ENCODE measurements at places on chromosomes 12 and 14.
A peak's percentile ranks its signal among the peaks of the same experiment; 100 is the strongest.

DNA sequence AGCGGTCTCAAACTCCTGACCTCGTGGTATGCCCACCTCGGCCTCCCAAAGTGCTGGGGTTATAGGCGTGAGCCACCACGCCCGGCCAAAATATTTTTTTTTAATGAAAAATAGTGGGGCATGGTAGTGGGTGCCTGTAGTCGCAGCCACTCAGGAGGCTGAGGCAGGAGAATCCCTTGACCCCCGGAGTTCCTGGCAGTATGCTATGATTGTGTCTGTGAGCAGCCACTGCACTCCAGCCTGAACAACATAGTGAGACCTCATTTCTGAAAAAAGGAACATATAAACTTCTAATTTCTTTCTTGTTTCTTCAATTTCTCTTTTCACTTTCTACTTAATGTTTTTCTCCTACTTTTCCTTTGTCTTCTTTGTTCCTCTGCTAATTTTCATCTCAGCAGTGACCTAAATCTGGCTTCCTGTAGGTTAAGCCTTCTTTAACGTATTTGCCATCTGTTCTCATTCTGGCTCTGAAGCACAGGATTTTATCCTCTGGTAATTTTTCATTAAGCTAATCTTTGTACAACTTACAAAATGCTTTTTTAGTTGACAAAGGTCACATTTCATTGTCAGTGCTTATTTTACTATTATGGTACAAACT, 4.5 kb upstream of the RPGRIP1 start:
- no peak for DNase-seq

GRCh38 chr14:105072381-105072861, 7.2 kb upstream of the GPR132 start:
- DNase-seq: no peak

- DNase-seq: no peak
Observed at GRCh38 chr12:122811777-122812176, 23.5 kb upstream of the HIP1R start.

DNA sequence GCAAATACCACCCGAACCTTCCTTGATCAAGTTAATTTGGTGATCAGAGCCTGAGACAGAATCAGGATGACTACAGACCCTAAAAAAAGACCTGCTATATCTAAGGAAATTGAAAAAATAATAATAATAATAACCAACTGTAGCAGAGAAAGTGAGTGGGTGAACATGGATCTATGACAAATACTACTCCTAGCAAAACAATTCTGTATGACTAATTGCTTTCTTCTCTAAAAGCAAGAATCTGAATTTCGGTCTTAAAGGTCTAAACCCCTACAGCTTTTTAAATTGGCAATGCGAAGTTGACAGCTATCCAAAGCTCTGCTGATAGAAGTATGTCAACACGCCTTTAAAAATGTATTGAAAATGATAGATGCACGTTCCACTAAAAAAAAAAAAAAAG, 102.2 kb downstream of the PRKAB1 start:
- no peak for DNase-seq

- peak; percentile 30 for DNase-seq
Observed at GRCh38 chr12:117646520-117646919, 285.1 kb upstream of the NOS1 start.

GRCh38 chr12:112575559-112576067, 156.9 kb downstream of the PTPN11 start:
- no peak for DNase-seq

DNA sequence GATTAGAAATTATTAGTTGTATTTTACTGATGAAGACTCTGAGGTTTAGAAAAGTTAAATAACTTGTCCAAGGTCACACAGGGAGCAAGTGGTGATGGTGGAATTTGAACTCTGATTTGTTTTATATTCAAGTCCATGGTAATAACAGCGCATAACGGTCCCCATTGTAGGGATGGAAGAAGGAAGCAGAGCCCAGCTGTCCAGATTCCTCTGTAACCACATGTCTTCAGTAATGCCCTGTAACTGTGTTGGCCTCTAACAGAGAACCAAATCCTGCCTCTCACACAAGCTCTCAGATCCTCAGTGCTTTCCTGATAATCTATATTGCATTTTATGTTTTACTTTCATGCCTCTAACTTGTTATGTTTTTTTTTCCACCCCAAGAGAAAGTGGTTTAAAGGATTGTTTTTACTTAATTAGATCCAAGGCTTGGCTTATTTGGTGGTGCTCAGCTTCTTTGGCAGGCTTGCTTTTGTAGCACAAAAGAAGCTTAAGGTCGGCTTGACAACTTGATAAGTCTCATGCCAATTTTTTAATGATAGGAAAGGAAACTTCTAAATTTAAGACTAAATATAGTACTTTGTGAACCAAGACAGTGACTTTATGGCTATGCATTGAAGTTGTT, 105.1 kb upstream of the SEL1L start:
- no peak for DNase-seq

DNA sequence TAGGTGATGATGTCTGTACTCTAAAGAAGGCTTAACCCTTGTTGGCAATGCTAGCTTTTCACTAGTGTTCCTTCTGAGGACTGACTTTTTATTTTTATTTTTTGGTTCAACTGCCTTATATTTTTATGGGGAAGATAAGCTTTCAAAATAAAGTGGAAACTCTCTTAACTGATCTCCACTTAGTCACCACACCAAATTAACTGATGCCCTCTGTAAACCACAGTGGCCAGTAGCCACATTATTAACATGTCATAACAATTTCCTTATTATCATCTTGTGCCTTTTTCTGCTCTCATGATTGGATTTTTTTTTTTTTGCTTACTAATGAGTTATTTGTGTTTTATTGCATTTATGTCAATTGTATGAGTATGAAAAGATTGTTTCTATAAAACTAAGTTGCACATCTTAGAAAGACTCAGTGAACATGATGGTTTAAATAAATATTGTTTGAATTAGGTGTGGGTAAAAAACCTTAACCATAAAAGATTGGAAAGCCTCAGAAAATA, 56.9 kb downstream of the SCFD1 start:
- no peak for DNase-seq

DNA sequence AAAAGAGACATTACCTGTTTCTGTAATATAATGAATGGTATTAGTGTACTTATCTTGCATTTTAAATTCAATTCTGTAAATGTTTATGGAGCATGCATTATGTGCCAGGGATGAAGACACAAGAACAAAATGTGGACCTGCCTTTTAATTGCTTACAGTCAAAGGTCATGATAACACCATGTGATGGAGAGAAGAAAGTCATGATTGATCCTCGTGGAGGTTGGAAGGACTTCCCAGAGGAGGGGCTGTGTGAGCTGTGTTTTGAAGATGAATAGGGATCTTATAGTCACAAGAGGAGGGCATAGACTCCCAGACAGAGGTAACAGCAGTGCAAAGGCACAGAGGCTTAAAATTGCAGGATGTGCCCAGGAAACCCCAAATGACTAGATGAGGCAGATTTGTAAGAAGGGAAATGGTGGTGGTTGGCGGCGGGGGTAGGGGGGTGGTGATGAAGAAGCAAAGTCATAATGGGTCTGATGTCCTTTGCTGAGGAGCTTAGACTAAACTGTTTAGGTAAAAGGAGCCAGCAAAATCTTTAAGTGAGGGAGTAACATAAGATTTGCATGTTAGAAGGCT, 151.5 kb downstream of the PRKCH start:
- DNase-seq: no peak

- DNase-seq: no peak
Observed at GRCh38 chr12:116091579-116091978, 185.9 kb downstream of the MED13L start.

DNA sequence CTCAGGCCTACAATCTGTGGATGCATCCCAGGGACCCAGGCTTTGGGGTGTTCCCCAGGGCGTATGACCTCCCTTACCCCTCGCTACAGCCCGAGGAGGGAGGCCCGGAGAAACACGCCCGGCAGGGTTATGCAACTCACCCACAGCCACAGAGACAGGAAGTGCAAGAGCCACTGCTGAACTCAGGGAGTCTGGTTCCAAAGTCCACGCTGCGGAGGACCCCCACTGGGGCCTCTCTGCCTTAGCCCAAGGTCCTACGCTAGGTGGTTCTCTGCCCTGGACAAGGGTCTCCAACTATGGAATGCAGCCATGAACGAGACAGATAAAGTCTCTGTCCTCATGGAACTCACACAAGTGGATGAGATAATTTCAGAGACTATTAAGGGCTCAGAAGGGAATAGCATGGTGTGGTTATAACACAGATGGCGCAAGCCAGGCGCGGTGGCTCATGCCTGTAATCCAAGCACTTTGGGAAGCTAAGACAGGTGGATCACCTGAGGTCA, 11.3 kb downstream of the SCARB1 start:
- no peak for DNase-seq

GRCh38 chr14:102408724-102409123, 46.0 kb downstream of the TECPR2 start:
- DNase-seq: no peak

DNA sequence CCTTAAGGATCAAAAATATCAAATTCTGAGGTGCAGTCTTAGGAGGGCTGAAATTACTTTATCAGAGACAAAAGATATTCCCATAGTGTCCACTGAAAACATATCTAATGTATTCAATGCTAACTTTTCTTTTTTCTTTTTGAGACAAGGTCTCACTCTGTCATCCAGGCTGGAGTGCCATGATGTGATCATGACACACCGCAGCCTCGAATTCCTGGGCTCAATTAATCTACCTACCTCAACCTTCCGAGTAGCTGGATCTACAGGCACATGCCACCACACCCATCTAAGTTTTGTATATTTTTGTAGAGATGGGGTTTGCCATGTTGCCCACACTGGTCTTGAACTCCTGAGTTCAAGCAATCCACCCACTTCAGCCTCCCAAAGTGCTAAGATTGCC, 68.3 kb downstream of the ZC3H14 start:
- no peak for DNase-seq

GRCh38 chr14:61222388-61222787, 58.8 kb downstream of the TMEM30B start:
- no peak for DNase-seq

GRCh38 chr12:92295523-92295922, 149.9 kb upstream of the BTG1 start:
- no peak for DNase-seq

DNA sequence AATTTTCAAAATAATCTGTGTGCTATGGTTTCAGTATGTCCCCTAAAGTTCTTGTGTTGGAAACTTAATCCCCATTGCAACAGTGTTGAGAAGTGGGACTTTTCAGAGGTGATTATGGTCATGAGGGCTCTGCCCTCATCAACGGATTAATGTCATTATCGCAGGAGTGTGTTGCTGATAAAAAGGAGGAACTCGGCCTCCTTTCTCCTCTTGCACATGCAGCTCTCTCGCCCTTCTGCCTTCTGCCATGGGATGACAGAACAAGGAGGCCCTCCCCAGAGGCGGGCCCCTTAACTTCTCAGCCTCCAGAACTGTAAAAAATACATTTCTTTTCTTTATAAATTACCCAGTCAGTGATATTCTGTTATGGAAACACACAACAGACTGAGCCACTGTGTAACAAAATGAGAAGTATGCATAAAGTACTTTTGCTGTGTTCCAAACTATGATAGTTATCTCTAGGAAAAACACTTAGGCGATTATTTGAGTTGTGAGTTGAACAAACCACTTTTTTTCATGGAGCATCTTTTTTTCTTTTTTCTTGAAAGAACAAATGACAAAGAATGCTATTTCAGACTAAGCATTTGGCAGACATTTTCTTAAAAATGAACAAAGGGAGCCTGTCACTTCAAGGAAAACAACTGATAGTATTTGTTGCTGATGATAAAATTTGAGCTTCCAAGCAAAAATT, 134.8 kb upstream of the FUT8 start:
- no peak for DNase-seq

DNA sequence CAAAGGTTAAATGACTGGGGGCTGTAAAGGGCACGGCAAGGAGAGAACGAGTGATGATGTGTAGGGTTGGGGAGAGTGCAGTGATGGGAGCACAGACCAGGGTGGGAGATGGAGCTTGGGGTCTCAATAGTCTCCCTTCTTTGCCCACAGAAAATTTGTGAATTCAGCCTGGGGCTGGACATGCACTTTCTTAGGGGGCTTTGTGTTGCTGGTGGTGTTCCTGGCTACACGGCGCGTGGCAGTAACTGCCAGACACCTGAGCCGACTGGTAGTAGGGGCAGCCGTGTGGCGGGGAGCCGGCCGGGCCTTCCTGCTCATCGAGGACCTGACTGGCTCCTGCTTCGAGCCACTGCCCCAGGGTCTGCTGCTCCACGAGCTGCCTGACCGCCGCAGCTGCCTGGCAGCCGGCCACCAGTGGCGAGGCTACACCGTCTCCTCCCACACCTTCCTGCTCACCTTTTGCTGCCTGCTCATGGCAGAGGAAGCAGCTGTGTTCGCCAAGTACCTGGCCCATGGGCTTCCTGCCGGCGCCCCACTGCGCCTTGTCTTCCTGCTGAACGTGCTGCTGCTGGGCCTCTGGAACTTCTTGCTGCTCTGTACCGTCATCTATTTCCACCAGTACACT, 1.7 kb downstream of the FITM1 start:
- no peak for DNase-seq

GRCh38 chr12:14769466-14769968, 33.8 kb downstream of the WBP11 start:
- no peak for DNase-seq

DNA sequence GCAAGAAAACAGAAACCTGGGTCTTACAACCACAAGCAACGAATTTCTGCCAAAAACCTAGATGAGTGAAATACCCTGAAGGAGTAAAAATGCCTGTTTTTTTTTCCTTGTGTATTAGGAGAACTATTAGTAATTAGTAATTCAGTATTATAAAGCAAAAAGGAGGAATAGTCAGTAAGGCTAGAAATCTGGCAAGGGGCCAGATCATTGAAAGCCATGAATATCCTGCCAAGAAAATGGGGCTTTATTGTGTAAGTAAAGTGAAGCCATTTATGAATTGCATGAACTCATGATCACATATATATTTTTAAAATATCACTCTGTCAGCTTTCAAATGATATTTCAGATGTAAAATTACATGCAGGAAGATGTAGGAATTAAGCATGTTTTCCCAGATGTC, 57.9 kb downstream of the TXNDC16 start:
- no peak for DNase-seq

GRCh38 chr14:75981426-75982265, at the start of gene TGFB3:
Gene TGFB3 (minus strand): TSS chr14:75981995. CDS start chr14:75980893, 1,102 bp downstream.
- peak; percentile 52 for DNase-seq

- no peak for DNase-seq
Observed at GRCh38 chr14:75577729-75578101, 705 bp upstream of the FLVCR2 start.

GRCh38 chr12:63934936-63935335, 90.4 kb downstream of the SRGAP1 start:
- no peak for DNase-seq

DNA sequence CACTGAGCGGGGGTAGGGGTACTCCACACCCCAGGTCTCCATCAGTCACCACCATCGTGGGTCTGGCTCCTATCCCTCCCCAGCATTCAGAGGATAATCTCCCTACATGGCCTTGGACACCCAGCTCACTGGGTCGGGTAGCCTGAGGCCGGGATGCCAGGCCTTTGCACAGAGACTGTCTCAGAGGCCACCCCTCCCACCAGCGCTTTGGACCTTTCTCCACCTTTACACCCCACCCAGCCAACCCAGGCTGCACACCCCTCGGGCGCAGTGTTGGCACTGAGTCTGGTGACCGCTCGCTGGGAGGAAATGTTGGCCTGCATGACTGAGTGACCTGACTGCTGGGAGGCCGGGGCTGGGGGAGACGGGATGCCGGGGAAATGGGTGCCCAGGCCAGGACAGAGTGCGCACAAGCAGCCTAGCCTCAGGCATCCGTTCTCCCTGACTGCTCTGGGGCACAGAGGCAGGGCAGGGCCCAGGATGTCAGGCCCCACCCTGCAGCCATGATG, 10.6 kb upstream of the LBHD2 start:
- no peak for DNase-seq

GRCh38 chr12:76548222-76548837, 11.2 kb downstream of the OSBPL8 start:
- no peak for DNase-seq

- no peak for DNase-seq
Observed at GRCh38 chr14:42523666-42524065, 917.0 kb downstream of the LRFN5 start.

Data from NCI-H1417 treated with DMSO at 0.1 percent for 48 hours (cell line).